Activated naive CD8-positive, alpha-beta T cell treated with anti-CD3 and anti-CD28 coated beads, Interleukin-2, amount 10 ng/mL, durations not matched to agents 7 days and 5 days (primary cell): ENCODE measurements at places on chromosomes 16 and 17. TPM values are rescaled to one million over a fixed set of nuclear protein-coding genes. Genes with fewer than 3 reads are reported as not detected.

DNA sequence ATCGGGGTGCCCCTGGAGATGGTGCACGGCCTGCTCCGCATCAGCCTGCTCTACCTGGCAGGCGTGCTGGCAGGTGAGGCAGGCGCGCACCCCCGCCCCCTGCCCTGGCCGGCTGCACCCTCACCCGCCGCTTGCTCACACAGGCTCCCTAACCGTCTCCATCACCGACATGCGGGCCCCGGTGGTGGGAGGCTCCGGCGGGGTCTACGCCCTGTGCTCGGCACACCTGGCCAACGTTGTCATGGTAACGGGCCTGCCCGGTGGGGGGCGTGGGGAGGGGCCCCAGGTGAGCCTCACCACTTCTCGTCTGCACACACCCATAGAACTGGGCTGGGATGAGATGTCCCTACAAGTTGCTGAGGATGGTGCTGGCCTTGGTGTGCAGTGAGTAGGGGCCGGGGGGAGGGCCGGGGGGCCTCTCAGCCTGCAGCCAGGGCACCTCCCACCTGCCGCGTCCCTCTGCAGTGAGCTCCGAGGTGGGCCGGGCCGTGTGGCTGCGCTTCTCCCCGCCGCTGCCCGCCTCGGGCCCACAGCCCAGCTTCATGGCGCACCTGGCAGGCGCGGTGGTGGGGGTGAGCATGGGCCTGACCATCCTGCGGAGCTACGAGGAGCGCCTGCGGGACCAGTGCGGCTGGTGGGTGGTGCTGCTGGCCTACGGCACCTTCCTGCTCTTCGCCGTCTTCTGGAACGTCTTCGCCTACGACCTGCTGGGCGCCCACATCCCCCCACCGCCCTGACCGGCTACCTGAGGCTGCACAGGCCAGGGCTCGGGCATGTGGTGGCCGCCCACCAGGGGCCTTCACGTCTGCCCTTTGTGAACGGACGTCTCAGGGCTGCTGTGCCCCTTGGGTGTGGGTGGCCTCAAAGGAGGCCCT, 2.1 kb downstream of the RHBDL1 start:
- DNase-seq = no peak

DNA sequence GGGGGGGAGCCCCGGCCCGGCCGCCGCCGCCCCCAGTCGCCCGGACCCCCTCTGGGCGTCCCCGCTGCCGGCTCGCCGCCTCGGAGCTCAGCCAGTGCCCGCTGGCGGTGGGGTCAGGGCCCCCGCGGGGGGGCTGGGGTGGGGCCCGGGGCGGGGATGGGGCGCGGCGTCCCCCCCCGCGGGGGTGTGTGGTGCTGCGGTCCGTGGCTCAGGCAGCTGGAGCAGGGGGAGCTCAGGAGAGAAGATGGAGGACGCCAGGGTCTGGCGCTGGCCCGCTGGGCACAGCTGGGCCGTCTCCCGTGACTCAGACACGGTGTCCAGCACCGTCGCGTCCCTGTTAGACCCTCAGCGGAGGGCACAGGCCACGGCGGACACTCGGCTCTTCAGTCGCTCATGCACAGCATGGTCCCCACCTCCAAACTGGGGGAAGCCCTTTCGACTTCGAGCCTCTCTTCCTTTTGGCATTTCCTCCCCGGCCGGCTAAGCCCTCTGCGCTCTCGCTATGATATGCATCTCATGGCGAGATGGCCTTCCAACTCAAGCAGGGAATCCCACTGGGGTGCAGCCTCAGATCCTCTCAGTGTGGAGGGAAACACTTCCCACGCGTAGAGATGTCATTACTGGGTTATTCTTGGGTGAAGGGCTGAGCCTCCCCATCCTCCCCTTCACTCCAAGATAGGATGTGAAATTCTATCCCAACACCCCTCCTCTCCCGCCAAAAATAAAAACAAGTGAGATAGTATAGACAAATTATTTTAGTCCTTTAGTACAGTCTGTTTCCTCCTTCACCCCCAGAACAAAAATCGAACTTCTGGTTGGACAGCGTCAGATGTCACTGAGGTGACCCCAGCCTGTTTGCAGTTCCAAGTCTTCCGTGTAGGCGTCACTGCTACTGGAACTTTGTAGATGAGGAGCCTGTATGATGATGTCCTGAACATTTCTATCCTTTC, 522 bp upstream of the VEZF1 start:
- no peak for DNase-seq

GRCh38 chr16:85258629-85259028, 146.4 kb upstream of the CIBAR2 start:
- DNase-seq = no peak

DNA sequence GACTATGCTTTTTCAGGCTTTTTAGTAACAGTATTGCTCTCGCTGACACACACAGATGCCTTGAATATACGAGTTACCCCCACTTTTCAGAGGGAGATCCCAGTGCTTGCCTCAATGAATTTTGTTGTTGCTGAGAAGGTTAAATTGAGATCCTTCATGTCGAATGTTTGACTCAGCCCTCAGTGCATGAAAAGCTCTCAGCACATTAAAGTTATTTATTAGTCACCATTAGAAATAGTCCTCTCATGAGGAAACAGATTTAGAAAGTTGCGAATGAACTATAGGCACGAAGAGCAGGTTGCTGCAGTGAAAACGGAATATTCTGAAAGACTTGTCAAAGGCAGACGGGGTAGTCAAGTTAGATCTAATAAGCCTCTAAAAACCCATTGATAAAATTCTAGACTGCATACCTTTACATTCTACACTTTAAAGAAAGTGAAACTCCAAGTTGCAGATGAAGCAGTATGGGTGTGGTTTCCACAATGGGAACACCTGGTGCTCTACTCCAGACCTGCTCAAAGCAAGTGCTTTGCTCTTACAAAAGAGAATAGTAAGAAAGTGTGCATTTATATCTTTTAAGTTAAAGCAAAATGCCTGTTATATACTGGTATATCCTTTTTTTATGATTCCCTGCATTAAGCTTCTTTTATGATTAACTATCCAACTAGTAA, 238.1 kb downstream of the MAF start:
- DNase-seq = no peak

- no peak for DNase-seq
Measured at GRCh38 chr16:3850544-3850899, 30.0 kb downstream of the CREBBP start.

- no peak for DNase-seq
Measured at GRCh38 chr16:57027067-57027466, 37.7 kb downstream of the NLRC5 start.

DNA sequence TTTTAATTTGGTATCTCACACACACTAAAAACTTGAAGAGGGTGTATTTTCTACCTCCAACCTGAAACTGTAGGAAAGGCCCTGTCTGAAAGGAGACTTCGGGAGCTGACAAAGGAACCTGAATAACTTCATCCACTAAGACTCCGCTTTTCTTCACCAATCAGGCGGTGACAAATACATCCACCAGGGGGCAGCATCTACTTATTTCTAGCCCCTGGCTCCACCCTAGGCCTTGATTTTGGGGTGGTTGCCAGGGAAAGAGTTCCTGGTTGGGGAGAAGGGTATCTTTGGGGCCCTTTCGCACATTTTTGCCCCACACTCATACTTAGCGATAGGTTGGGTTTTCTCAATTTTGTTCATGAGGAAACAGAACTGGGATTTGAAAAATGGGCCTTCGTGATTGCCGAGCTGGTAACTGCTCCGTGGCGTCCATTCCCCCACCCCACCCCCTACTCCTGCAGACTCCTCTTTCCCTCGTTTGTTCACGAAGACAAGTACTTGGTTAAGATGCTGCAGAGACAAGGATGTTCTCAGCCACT, 4.8 kb upstream of the ARL4D start:
- peak; percentile 77 for DNase-seq

GRCh38 chr17:16925461-16926060, 46.4 kb downstream of the TNFRSF13B start:
- DNase-seq = no peak

DNA sequence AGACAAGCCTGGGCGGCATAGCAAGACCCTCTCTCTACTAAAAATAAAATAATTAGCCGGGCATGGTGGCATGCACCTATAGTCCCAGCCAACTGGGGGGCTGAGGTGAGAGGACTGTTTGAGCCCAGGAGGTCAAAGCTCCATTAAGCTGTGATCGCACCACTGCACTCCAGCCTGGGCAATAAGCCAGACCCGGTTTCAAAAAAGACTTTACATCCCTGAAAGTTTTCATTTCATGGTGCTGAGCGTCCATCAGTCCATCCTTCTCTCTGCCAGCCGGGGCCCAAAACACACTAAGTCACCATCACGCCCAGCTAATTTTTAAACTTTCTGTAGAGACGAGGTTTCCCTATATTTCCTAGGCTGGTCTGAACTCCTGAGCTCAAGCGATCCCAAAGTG, 10.6 kb downstream of the RAB40B start:
- DNase-seq = no peak

DNA sequence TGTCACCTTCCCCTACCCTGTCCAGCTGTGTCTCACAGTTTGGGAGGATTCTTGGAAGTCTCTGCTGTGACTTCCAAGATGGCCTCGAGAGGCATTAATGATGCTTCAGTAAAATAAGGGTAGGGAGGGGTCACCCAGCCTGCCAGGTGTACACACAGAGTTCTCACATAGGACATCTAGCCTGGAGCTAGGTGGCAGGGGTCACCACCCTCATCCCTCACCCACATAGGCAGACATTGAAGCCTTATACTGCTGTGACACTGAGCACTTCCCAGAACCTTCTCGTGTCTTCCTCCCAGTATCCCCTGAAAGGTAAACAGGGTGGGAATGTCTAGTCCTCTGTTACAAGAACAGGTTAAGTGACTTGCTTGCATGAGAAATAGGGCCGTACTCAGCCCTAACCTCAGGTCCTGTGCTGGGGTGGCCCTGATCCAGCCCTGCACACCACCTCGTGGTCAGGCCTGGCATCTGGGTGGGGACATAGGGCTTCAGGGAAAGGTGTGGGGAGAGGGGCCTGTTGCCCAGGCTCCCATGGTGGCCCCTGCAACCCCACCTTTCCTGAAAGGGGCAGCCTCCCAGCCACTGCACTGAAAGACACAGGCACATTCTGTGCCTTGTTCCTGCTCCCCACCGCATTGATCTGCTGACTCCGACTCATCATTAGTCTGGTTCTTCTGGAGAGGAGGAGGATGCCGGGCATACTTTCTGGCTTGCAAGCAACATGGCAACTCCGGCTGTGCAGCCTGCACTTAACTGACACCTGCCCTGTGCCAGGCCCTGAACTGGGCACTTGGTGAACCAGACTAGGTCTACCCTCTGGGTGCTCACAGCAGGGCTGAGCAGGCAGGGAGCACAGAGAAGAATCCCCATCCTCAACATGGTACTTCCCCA, 3.6 kb upstream of the MMP15 start:
- no peak for DNase-seq

DNA sequence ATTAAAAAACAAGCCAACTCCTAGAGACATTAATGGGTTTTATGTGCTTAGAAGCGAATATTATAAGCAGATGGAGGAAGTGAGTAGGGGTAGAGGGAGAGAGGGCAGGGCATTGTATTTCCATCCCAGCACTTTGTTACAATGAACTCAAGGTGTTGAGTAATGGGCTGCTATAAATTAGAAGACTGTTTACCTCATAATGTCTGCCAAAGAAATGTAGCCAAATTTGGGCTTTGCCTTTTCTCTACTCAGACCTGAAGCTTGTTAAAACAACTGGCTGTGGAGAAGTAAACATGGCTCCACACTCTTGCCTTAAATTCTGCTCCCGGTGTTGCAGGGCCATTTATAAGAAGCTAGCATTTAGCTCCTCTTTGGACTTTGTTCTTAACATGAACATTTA, 134.7 kb downstream of the PMP22 start:
- DNase-seq = no peak

- no peak for DNase-seq
Measured at GRCh38 chr16:9337308-9338032, 246.0 kb downstream of the HAPSTR1 start.

GRCh38 chr16:71407731-71408130, 34.1 kb downstream of the TLE7 start:
- no peak for DNase-seq

- DNase-seq = no peak
Measured at GRCh38 chr16:21949713-21950260, 3.4 kb upstream of the UQCRC2 start.

DNA sequence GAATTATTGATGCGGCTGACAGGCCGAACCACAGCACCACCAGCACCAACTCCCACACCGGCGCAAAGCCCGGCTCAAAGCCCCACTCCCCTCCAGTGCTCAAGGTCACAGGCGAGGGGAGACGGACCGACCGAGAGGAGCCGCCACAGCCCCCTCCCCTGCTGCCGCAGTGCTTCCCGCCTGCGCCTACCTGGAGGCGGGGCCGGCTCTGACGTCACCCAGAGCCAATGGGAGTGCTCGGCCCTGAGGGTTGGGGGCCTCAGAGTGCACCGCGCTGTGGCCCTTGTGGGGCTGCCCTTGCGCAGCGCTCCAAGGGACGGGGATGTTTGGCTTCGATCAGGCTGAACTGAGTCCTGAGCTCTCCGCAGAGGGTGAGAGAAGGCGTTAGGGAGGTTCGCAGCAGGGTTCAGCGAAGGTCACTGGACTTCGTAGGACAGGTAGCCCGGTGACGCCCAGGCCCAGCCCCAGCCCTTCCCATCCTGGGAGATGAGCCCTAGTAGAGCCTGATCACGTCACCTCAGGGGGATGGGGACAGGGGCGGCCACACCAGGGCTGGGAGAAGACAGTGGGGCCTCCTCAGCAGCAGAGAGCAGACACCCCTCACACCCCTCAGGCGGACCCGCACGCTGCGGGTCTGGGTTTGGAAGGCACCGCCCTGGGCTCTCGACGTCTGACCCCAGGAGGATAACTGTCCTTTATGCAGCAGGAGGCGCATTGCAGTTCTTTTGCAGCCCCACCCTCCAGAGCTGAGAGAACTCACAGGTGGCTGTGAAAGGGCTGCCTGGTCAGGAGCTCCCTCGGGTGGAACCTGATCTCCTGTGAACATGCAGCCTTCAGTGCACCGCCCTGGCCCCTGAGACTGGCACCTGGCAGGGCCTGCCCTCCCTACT, 1.5 kb downstream of the NDRG4 start:
- peak; percentile 60 for DNase-seq

DNA sequence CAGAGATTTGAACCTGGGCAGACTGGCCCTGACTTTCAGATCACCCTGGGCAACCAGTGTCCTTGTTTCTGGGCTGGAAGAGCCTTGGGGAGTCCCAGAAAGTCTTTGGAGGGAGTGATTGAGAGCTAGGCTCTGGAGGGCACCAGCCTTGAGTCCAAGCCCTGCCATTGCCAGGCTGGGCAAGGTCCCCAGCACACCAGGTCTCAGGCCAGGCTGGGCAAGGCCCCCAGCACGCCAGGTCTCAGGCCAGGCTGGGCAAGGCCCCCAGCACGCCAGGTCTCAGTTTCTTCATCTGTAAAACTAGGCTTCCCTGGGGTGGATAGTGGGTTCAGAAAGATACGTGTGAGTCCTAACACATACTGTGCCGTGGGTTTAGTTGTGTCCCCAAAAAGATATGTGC, 135.0 kb downstream of the IRF8 start:
- no peak for DNase-seq

- DNase-seq = no peak
Measured at GRCh38 chr17:61449707-61450640, 2.2 kb upstream of the TBX4 start.

SLC5A10 gene
- not detected for total RNA-seq

CCDC200 gene
- total RNA-seq = not detected

TAT gene
- total RNA-seq = not detected

PSMD11 gene
- 75.1 TPM for total RNA-seq

CAPNS2 gene
- total RNA-seq = not detected

SEZ6L2 gene
- not detected for total RNA-seq

HAS3 gene
- total RNA-seq = 1.6 TPM

IL32 gene
- 2,319 TPM for total RNA-seq

UMOD gene
- not detected for total RNA-seq
